ENCODE measurements at places on chromosomes 16 and 17. TPM values are rescaled to one million over a fixed set of nuclear protein-coding genes. Genes with fewer than 3 reads are reported as not detected.

Gene KRTAP4-1
- not detected for total RNA-seq

Gene CD19
- total RNA-seq, result 1.1 TPM

Gene ATP2A3
- 6.9 TPM for total RNA-seq

Gene TERF2IP
- 79.8 TPM for total RNA-seq

Gene USB1
- total RNA-seq, result 41.4 TPM
